ENCODE measurements at places on chromosomes 2 and 18. TPM values are rescaled to one million over a fixed set of nuclear protein-coding genes. Genes with fewer than 3 reads are reported as not detected.

PSME4 gene
- 28.6 TPM for total RNA-seq

CCDC141 gene
- 0.29 TPM for total RNA-seq

CNPPD1 gene
- total RNA-seq = 35.6 TPM

LRRC30 gene
- total RNA-seq = not detected

CXCR1 gene
- total RNA-seq = not detected

FRZB gene
- 0.44 TPM for total RNA-seq

UXS1 gene
- total RNA-seq = 32.9 TPM

GPR17 gene
- not detected for total RNA-seq
